ENCODE measurements at places on chromosomes 5 and 9. TPM values are rescaled to one million over a fixed set of nuclear protein-coding genes. Genes with fewer than 3 reads are reported as not detected.

DNA sequence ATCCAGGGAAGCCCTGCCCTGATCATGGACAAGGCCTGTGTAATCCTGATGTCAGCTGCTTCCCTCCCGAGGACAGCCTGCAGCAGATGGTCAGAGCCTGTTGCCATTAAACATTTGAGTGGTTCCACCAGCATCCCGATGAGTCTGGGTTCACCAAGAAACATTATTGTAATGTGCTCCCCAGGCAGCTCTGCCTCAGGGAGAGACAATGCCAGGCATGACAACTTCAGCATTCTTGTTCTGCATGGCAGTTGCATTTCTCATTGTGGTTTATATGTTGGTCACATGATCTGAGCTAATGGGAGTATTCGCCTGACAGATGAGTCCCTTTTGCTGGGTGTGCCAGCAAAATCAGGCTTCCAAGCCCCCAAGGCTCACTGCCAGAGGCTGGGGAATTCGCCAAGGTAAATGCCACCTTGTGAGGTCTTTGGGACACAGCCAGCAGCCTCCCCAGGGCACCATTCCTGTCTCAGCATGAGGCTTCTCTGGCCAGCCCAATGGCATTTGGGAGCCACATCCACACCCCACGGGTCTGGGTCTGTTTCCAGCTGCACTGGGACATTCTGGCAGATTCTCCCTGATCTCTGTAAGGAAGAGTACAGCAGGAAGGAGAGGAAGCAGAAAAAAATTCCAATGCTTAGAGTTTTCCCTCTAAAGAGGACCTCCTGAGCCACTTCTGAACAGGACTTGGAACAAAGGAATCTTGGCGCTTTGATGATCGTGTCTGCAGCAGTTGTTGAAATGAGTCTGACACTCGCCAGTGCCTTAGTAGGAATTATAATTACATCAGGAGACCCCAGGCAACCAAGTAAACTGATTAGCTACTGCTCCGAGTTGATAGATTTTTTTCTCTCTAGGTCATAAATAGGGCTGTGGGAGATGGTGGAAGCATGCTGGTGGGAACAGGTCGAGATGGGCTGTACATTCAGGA, 18.7 kb downstream of the KCNIP1 start:
- no peaks in the 10 kb centered on the region for H3K36me3 ChIP-seq
- H3K27ac ChIP-seq = no peak overlapping the region
- no peaks in the 10 kb centered on the region for H3K4me1 ChIP-seq
- DNase-seq = no peak
- H3K4me3 ChIP-seq = no peak overlapping the region
- H3K27me3 ChIP-seq = no peaks in the 10 kb centered on the region

- H3K4me3 ChIP-seq = no peak overlapping the region
- H3K27ac ChIP-seq = no peak overlapping the region
- DNase-seq = no peak
- no peaks in the 10 kb centered on the region for H3K27me3 ChIP-seq
Measured at GRCh38 chr5:137760719-137761516, 6.8 kb upstream of the HNRNPA0 start.

DNA sequence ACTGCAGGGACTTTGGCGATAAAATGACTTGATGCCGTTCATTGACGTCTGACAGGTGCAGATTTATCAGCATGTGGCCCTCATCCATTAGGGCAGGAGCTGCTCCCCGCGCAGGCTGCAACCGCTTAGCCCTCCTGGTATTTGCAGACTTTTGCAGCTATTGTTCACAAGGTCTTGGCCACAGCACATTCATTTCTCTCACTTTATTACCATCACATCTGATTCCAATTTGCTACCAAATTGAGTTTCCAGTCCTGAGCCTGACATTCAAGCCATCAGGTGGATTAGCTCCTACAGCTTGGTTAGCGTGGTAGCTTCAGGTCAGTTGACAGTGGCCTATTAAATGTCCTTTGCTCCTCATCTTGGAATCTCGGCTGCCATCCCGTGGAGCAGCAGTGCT, 299.2 kb downstream of the CD180 start:
- no peaks in the 10 kb centered on the region for H3K36me3 ChIP-seq
- no peak overlapping the region for H3K4me3 ChIP-seq
- H3K27me3 ChIP-seq = no peaks in the 10 kb centered on the region
- no peak for DNase-seq

DNA sequence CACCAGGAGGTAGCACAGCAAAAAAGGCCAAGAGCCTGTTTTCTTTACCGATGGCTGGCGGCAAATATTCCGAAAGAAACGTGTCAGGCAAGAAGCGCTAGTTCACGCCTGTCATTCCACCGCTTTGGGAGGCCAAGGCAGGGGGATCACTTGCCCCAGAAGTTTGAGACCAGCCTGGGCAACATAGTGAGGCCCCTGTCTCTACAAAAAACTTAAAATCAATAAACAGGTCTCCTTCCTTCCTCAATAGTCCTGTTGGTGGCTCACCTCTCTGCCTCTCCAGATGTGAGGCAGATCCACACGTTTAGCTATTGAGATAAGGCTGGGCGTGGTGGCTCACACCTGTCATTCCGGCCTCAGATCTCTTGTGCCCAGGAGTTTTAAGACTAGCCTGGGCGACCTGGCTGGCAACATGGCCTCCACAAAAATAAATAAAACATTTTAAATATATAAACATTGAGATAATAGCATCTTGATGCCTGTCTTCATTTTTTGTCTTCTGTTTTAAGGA, 1.3 kb upstream of the TMEM250 start:
- no peaks in the 10 kb centered on the region for H3K36me3 ChIP-seq
- H3K27me3 ChIP-seq = no peaks in the 10 kb centered on the region
- H3K4me3 ChIP-seq = no peak overlapping the region
- peaks cover 37% of the 10 kb centered on the region for H3K4me1 ChIP-seq

- H3K36me3 ChIP-seq = no peaks in the 10 kb centered on the region
- no peak overlapping the region for H3K4me3 ChIP-seq
- DNase-seq = no peak
- H3K4me1 ChIP-seq = no peaks in the 10 kb centered on the region
- H3K27ac ChIP-seq = no peak overlapping the region
Measured at GRCh38 chr5:56610093-56610698, 205.2 kb upstream of the MAP3K1 start.

The CCDC192 gene
- not detected for total RNA-seq

The CCL27 gene
- total RNA-seq = not detected
